Stimulated activated CD8-positive, alpha-beta memory T cell treated with anti-CD3 and anti-CD28 coated beads, Interleukin-7, amount 100 ng/mL, for 1 hour (primary cell): ENCODE measurements at places on chromosomes 3 and 15.

DNA sequence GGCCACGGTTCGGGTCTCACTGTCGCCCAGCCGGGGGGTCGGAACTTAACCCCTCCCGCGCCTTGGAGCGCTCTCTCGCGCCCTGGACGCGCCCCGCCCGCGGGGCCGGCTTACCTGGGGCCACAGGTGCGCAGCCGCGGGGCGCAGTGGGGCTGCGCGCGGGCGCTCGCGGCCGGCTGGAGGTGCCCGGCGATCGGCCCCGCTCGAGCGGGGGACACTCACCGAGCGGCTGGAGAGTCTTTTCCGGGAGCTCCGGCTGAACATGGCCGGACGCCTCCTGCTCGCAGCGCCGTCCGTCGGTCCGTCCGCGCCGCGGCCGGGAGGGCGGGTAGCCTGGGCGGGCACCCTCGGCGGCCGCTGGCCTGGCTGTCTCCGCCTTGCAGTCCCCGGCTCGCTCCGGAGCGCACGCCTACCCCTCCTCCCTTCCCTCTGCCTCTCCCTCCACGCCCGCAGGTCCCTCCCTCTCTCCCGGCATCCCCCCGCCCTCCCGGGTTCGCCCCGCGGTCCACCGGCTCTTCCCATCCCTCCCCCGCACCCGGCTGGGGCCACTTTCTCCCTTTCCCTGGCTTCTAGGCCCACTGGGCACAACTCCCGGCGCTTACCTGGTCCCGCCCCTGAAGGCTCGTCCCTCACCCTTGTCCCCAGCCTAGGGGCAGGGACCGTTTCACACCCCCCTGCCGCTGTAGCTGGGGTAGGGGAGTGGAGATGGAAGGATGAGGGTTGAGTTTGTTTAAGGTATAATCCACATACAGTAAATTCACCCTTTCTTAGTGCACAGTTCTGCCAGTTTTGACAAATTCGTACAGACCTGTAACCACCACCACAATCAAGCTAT lies 220.1 kb upstream of the PRICKLE2 start:
- no peak for DNase-seq

DNA sequence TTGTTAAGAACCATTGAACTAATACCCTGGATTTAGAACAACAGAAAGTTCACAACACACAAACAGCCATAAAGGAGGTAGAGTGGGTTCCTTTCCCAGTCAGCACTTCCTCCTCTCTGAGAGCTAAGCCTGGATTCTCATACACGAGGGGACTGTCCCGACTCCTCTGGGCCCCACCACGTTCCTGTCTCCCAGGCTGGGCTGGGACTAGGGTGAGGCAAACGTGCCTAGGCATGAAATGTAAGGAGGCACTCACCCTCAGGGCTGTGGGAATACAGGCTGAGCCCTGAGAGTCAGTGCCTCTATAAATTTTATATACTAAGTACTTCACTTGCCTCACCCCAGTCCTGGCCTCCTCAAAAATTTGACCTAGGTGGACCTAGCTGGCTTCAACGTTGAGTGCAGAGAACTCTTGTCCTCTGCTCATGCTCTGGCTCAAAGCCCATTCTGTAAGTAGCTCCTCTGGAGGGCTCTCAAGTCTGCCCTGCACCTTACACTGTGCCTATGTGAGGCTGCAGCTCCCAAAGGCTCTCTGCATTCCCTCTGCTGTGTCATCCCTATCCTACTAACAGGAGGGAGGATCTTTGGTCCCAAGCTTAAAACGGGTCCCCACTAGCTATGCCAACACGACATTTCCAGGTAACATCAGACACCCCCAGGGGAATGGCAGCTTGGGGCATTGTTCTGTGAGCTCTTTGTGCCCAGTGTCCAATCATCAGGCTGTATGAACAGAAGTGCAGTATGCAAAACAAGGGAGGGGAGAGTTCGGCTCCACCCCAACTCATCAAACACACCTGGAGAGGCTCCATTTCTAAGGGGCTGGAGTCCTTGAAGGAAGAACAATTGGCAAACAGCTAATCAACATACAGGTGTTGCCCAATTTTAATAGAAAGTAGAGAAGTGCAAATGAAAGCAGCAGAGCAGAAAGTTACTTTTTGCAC lies 233.2 kb downstream of the RPLP1 start:
- no peak for DNase-seq

DNA sequence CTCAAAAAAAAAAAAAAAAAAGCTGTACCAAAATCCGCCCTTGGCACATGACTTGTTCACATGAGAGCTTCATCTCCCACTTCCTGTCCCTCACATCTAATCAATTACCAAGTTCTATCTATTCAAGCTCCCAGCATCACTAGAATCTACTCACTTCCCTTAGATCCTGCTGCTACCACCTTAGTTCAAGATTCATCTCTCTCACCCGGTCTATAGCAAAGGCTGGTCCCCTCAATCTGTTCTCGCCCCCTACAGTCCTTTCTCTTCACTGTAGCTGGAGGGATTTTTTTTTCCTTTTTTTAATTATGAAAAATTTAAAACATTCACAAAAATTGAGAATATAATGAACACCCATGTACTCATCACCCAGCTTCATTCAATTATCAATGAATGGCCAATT lies 16.7 kb upstream of the GPR160 start:
- no peak for DNase-seq

DNA sequence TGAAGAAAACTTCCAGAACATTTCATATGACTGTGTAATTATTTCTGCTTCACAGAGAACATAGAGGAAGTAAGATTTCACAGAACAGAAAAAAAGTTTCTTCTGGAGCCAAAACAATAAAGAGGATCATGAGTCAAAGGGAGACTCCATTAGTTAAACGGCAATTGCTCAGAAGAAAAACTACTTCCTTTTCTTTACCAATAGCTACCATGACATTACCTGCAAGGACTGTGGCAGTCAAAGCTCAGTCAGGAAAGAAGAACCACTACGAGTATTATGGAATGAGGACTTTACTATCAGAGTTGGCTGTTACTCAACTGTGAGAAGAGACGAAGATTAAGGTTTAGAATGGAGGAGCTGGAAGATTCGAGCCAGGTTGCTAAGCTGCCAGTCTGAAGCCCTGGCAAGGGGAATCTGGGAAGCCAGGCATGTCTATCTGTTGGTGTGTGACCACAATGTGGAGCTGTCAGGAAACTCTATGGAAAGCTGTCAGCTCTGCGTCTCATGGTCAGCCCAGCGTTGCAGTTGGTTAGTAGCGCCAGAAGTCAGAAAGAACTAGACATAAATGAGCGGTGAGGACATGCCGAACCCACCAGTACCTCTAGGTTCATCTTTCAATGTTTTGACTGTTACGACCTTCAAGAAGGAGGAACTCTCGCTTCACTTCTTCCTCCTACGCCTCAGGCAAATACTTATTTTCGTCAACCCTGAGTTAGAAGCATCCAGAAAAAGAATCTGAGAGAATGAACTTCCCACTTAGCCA lies 604.3 kb downstream of the FGF12 start:
- no peak for DNase-seq

- no peak for DNase-seq
These were observed 6.6 kb upstream of the ATP11B start for GRCh38 chr3:182786564-182787196.

DNA sequence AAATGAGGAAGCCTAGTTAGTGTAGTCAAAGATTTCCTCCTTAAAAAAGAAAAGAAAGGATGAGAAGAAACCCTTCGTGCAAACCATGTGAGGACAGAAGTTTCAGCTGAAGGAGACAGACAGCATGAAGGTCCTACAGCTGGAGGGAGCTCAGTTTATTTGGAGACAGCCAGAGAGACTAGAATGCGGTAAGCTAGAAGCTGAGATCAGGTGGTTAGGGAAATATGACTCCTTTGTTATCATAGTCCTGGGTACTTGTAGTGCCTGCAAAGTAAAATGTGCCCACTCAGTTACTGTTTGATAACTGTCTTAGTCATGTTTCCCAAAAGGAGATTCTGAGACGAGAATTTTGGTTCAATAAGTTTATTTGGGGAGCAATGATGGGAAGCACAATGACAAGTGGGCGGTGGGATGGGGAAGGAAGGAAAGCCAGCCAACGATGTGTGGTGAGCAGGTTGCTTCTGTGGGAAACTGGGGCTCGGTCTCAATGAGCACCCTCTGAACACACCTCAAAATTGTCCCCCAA lies 178.8 kb upstream of the SNTN start:
- DNase-seq: no peak

DNA sequence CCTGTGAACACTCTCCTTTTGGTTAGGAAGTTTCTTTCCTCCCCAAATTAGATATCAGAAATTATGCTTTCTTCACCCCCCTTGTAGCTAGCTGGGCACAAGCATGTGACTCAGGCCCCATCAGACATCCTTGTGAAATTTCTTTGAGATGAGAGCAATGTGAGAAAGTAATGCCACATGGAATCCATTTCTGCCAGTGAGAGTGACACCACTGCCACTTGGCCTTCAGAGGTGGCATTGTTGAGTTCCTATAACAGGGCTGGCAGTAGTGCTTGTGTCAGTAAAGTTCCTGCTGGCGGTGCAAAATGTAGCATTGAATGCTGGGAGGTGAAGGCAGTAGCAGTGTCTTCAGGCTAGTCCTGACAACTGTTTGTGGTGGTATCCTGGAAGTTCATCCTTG lies 80.7 kb upstream of the ZNF280D start:
- DNase-seq: no peak

- peak; percentile 18 for DNase-seq
These were observed 9.5 kb downstream of the CHSY1 start for GRCh38 chr15:101242160-101242998.

DNA sequence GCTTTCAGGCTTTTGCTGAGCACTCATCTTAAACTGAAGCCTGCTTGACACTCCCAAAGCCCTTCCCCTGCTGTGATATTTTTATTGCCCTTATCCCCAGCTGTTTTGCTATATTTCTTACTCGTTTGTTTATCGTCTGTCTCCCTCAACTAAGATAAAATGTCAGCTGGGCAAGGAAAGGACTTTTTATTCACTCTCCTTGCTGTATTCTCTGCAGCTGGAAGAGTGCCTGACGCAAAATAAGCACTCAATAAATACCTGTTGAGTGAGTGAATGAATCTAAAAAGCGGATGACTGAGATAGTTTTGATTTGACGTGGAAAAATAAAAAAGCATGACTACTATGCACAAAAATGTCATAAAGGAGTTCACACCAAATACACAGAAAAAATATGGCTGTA lies 84.8 kb upstream of the POMGNT2 start:
- DNase-seq: no peak

- no peak for DNase-seq
These were observed 110.3 kb downstream of the PPP2R3A start for GRCh38 chr3:136075811-136076210.

GRCh38 chr15:65783872-65784271 lies 8.2 kb downstream of the DENND4A start:
- DNase-seq: no peak

GRCh38 chr3:9129365-9129764 lies 120.1 kb downstream of the SRGAP3 start:
- DNase-seq: no peak

- DNase-seq: no peak
These were observed 39.5 kb downstream of the ISL2 start for GRCh38 chr15:76376029-76376428.

GRCh38 chr3:112615989-112616731 lies 24.8 kb downstream of the CCDC80 start:
- no peak for DNase-seq

DNA sequence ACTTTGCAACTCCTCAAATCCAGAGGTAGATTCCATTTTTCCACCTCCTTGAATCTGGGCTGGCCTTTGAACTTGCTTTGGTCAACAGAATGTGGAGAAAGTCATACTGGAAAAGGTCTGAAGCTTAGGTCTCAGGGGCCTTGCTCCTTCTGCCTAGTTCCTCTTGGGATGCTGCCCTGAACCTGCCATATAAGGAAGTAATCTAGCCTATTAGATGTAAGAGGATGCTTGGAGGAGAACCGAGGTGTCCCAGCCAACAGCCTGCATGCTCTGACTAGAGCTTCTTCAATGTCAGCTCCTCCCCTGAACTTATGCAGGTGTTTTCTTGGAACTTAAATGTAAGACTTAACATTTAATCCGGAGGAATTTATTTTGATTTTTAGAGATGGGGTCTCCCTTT lies 2.0 kb upstream of the TMED3 start:
- DNase-seq: no peak

DNA sequence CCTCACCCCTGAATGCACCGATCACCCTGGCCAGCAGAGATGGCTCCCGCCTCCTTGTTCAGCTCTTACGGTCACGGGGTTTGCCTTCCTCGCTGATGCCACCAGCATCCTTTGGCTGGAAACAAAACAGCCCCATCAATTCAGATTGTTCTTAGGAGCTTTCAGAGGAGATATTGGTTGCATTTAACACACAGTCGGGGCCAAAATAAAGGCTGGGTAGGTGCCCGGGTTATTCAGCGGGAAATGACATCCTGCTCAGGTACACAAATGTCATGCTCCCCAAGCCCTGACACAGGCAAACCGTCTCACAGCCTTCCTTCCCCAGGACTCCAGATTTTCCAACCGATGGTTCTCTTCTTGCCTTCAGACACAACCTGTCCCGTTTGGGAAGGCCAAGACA lies 62.4 kb upstream of the MEF2A start:
- no peak for DNase-seq

DNA sequence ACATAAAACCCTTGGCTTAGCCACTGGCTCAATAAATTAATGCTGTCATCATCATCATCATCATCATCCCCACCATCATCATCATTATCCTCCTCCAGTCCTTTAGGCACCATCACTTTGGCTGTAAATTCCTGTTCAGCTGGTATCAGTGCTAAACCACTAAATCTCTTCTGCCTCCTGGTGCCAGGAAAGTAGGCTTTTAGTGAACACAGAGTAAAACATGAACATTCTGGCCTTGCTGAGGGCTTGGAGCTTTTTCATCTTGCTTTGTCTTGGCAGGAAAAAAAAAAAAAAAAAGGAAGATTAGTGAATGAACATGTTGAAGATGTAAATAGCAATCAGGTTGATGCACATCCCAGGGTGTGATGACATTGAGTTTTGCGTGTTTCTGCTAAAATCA lies 67.3 kb upstream of the EIF1B start:
- no peak for DNase-seq

- no peak for DNase-seq
These were observed 4.6 kb upstream of the OXTR start for GRCh38 chr3:8773941-8774542.

- no peak for DNase-seq
These were observed 21.0 kb downstream of the LRRC31 start for GRCh38 chr3:169848741-169849140.

GRCh38 chr3:174618368-174619080 lies 240.6 kb upstream of the NAALADL2 start:
- no peak for DNase-seq

DNA sequence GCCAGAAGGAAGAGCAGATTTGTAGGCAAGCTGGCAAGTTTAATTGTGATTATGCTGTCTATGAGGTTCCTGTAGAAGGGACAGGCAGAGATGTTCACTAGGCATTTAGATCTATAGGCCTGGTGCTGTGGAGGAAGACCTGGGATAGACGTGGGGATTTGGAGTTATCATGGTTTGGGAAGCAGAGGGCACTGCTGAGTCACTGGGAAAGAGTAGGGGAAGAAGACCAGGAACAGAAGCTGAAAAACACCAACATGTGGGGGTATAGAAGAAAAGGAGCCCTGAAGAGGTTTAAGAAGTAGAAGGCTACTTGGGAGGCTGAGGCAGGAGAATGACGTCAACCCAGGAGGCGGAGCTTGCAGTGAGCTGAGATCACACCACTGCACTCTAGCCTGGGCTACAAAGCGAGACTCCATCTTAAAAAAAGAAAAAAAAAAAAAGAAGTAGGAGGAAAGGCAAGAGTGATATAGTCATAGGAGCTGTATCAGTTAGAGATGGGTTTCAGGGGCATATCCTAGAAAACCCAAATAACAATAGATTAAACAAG lies 19.3 kb downstream of the GRK7 start:
- no peak for DNase-seq

GRCh38 chr3:190892395-190892902 lies 30.0 kb upstream of the GMNC start:
- DNase-seq: no peak
